ENCODE measurements at places on chromosomes 7 and 10. TPM values are rescaled to one million over a fixed set of nuclear protein-coding genes. Genes with fewer than 3 reads are reported as not detected.

DNA sequence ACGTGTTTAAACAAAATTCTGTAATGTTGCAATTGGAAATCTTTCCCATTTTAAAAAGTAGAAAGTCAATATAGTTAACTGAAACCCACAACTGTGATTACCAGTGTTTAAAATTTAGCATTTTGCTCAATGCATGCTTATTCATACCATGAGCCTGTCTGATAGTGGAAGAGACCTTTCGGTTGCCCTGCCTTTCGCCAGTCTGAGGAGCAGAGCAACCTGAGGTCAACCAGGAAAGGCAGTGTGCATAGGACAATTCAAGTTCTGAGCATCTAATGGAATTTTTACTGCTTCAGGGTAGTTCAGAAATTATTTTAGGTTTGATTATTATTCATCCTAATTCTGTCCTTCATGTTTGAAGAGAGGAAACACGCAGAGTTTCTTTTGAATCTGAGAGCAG, 100.8 kb downstream of the CUBN start:
- no peak overlapping the region for H3K4me3 ChIP-seq
- DNase-seq, result no peak
- H3K36me3 ChIP-seq, result no peaks in the 10 kb centered on the region
- no peaks in the 10 kb centered on the region for H3K27me3 ChIP-seq

DNA sequence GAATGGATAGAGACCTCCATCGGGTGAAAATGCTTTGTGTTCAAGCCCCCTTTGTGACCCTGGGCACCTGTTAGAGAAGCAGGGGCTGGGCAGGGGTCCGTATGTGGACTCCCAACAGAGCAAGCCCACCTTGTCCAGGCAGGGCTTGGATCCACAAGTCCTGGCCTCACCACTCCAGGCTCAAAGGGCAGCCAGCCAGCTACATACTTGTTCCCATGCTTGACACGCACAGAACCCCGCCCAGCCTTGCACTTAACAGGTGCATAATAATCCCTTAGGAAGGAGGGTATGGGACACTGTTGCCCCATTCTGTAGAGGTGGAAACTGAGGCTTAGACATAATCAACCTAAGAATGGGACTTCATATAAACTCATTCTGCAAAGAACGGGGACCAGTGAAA, 160.6 kb downstream of the PRKAG2 start:
- H3K36me3 ChIP-seq, result no peaks in the 10 kb centered on the region
- no peaks in the 10 kb centered on the region for H3K4me1 ChIP-seq
- no peak overlapping the region for H3K27ac ChIP-seq

- no peaks in the 10 kb centered on the region for H3K27me3 ChIP-seq
- no peak overlapping the region for H3K27ac ChIP-seq
- peaks cover 87% of the 10 kb centered on the region for H3K36me3 ChIP-seq
- no peak overlapping the region for H3K4me3 ChIP-seq
- no peaks in the 10 kb centered on the region for H3K4me1 ChIP-seq
- DNase-seq, result no peak
These were observed 16.6 kb downstream of the RPP30 start for GRCh38 chr10:90888387-90888786.

- no peak overlapping the region for H3K4me3 ChIP-seq
- H3K4me1 ChIP-seq, result no peaks in the 10 kb centered on the region
- H3K27ac ChIP-seq, result no peak overlapping the region
- no peak for DNase-seq
- no peaks in the 10 kb centered on the region for H3K27me3 ChIP-seq
These were observed 206.6 kb upstream of the BMPER start for GRCh38 chr7:33698692-33699128.

NAT16 gene
- not detected for polyA plus RNA-seq

DNA sequence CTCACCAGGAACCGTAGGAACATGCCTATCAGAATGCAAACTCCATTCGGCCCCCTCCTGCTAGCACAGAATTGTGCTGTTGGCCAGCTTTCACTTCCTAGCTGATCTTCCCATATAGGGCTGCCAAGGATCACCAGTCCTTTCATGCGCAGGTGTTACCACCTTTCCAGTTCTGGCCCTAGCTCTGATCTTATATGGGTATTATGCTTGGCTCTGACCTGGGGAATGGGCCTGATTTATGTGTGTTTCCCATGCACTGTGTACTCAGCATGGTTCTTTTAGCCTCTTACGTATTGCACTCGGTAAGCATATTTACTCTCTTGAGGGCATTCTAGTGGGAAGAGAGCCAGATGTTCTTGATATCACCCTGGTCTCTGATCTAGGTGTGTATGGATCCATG, 11.1 kb downstream of the SLC35G1 start:
- no peak overlapping the region for H3K27ac ChIP-seq
- no peaks in the 10 kb centered on the region for H3K27me3 ChIP-seq
- no peaks in the 10 kb centered on the region for H3K4me1 ChIP-seq
- peaks cover 17% of the 10 kb centered on the region for H3K36me3 ChIP-seq
- DNase-seq, result no peak

LRRC4 gene
- not detected for polyA plus RNA-seq

ATOH7 gene
- 0.20 TPM for polyA plus RNA-seq

- no peaks in the 10 kb centered on the region for H3K27me3 ChIP-seq
- no peak for DNase-seq
- no peaks in the 10 kb centered on the region for H3K4me1 ChIP-seq
These were observed 599.2 kb downstream of the KCNMA1 start for GRCh38 chr10:77038407-77038806.

GRCh38 chr7:102973096-102973802, 60.4 kb downstream of the LRRC17 start:
- peak; percentile 56 for DNase-seq
- H3K27ac ChIP-seq, result peak overlapping the region; percentile 99
- peak overlapping the region; percentile 82 for H3K4me3 ChIP-seq
- peaks cover 16% of the 10 kb centered on the region for H3K4me1 ChIP-seq
- peaks cover 44% of the 10 kb centered on the region for H3K36me3 ChIP-seq

RINT1 gene
- 44.5 TPM for polyA plus RNA-seq

DNA sequence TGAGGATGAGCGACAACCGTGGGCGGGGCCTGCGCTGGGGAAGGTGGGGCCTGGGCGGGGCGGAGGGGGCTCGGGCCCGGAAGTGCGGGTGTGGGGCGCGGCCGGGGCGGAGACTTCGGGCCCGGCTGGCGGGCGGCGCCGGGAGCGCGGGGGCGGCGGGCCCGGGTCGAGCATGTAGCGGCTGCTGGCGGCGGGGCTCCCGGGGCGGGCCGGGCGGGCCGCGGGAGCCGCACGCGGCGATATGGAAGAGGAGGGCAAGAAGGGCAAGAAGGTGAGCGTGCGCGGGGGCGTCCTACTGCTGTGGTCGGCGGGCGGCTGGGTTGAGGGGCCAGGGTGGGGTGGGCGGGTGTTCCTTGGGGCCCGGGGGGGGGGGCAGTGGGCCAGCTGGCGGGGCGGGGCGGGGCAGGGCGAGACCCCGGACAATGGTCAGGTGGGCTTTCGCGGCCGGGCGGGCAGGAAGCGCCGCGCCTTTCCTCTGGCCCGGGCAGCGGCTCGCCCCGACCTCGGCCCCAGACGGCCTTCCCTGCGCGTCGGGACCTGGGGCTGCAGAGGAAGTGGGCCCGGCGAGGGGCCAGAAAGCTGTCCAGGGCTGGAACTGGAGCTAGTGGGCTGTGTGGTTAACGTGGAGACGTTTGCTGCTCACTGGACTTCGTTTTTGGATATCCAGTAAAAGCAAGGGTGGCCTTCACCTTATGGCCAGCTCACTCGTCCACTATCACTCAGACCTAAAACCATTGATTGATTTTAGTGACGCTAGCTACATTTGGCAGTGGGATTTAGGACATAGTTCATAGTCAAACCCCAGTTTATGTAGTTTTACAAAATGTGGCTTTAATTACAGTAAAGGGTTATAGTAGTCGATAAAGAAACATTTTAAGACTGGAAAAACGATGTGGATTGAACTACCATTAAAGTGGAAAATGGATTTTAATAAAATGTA, at the start of gene CCM2:
Gene CCM2 (plus strand): TSS at position 109 of the 940 bp plus-strand sequence. CDS start 133 bp downstream, at position 242.
- peak within 1 kb of the TSS; percentile 97 for H3K27ac ChIP-seq
- H3K36me3 ChIP-seq, result peaks cover 19% of the 10 kb centered on the region
- peak within 1 kb of the TSS; percentile 69 for H3K4me3 ChIP-seq
- H3K4me1 ChIP-seq, result peaks cover 33% of the 10 kb centered on the region
- H3K27me3 ChIP-seq, result no peaks in the 10 kb centered on the region

- no peaks in the 10 kb centered on the region for H3K4me1 ChIP-seq
- H3K36me3 ChIP-seq, result no peaks in the 10 kb centered on the region
- no peak for DNase-seq
- H3K27ac ChIP-seq, result no peak overlapping the region
- H3K4me3 ChIP-seq, result no peak overlapping the region
These were observed 458.4 kb downstream of the SORCS1 start for GRCh38 chr10:106706127-106706526.

GRCh38 chr10:126880926-126881325, 24.3 kb upstream of the DOCK1 start:
- no peak overlapping the region for H3K27ac ChIP-seq
- DNase-seq, result no peak
- no peaks in the 10 kb centered on the region for H3K4me1 ChIP-seq

AFAP1L2 gene
- not detected for polyA plus RNA-seq

DNA sequence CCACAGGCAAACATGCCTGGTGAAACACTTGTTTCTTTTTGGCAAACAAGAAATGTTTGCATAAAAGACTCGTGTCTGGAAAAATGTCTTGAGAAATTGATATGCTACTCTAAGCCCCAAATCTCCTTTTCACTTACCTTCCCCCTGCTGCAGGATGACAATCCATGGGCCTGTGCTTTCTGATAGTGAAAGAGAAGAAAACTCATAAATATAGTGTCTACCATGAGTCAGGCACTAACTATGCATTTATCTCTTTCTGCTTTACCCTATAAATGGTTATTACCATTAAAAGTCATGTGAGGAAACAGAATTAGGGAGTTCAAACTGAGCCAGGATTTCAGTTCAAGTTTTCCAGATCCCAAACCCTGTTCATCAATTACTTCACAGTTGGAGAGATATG, 6.6 kb upstream of the TARP start:
- H3K27ac ChIP-seq, result no peak overlapping the region
- DNase-seq, result no peak
- no peaks in the 10 kb centered on the region for H3K4me1 ChIP-seq
- no peak overlapping the region for H3K4me3 ChIP-seq
- H3K36me3 ChIP-seq, result no peaks in the 10 kb centered on the region

GRCh38 chr7:24346716-24347115, 62.7 kb downstream of the NPY start:
- no peaks in the 10 kb centered on the region for H3K36me3 ChIP-seq
- no peak overlapping the region for H3K4me3 ChIP-seq
- no peaks in the 10 kb centered on the region for H3K4me1 ChIP-seq
- H3K27me3 ChIP-seq, result no peaks in the 10 kb centered on the region
- H3K27ac ChIP-seq, result no peak overlapping the region

- no peaks in the 10 kb centered on the region for H3K4me1 ChIP-seq
- no peak overlapping the region for H3K27ac ChIP-seq
- no peak for DNase-seq
- H3K27me3 ChIP-seq, result no peaks in the 10 kb centered on the region
These were observed 642.2 kb downstream of the SH2D4B start for GRCh38 chr10:81179805-81180452.

- no peak for DNase-seq
These were observed 43.2 kb downstream of the C7orf33 start for GRCh38 chr7:148633761-148634160.

UNCX gene
- not detected for polyA plus RNA-seq

GRCh38 chr10:5442065-5442989, 30.0 kb downstream of the NET1 start:
- H3K4me3 ChIP-seq, result no peak overlapping the region
- H3K27me3 ChIP-seq, result no peaks in the 10 kb centered on the region
- DNase-seq, result peak; percentile 29
- H3K27ac ChIP-seq, result no peak overlapping the region
- H3K36me3 ChIP-seq, result peaks cover 56% of the 10 kb centered on the region

ANKIB1 gene
- 11.6 TPM for polyA plus RNA-seq

DNA sequence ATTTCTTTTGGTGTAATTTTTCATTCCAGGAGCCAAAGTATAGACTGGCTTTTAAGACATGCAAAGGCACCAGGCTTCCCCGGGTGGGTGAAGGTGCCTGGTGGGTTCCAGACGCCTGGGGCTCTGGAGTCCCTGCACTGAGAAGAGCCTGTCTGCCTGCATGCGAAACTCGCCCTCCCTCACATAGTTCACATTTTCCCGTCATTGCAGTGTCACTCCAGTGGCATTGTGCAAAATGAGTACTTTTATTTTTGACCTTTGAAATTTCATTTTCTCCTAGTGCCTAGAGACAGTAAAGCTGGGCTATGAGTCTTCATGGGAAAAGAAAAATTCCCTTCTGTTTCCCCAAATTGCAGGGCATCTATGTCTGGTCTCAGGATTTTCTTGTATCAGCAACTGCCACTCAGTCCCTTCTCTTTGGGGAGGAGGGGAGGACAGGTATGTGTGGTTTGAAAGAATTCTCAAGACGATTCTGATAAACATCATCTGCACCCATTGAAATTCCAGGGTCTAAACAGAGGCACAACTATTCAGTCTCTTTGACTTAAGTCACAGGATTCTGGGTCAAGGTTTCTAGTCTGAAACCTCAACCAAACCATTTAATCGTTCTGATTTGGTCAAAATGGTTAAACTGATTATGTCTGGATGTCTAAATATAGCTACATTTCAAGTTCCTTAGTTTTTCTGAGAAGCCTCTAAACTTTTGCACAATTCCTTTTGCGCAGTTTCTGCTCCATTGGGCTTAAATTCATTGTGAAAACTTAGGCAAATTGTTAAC, 107.8 kb downstream of the CYP26A1 start:
- no peak overlapping the region for H3K4me3 ChIP-seq
- peaks cover 5% of the 10 kb centered on the region for H3K4me1 ChIP-seq
- no peak for DNase-seq
- no peaks in the 10 kb centered on the region for H3K27me3 ChIP-seq

GRCh38 chr7:70571961-70572360, 560.0 kb upstream of the GALNT17 start:
- H3K4me3 ChIP-seq, result no peak overlapping the region
- H3K4me1 ChIP-seq, result peaks cover 26% of the 10 kb centered on the region
- no peaks in the 10 kb centered on the region for H3K36me3 ChIP-seq
- H3K27me3 ChIP-seq, result no peaks in the 10 kb centered on the region
- H3K27ac ChIP-seq, result no peak overlapping the region

- H3K4me1 ChIP-seq, result no peaks in the 10 kb centered on the region
- DNase-seq, result no peak
- H3K36me3 ChIP-seq, result no peaks in the 10 kb centered on the region
- no peak overlapping the region for H3K4me3 ChIP-seq
- H3K27me3 ChIP-seq, result no peaks in the 10 kb centered on the region
These were observed 2.3 kb downstream of the DOCK1 start for GRCh38 chr10:126907423-126907970.

TFEC gene
- polyA plus RNA-seq, result not detected

DNA sequence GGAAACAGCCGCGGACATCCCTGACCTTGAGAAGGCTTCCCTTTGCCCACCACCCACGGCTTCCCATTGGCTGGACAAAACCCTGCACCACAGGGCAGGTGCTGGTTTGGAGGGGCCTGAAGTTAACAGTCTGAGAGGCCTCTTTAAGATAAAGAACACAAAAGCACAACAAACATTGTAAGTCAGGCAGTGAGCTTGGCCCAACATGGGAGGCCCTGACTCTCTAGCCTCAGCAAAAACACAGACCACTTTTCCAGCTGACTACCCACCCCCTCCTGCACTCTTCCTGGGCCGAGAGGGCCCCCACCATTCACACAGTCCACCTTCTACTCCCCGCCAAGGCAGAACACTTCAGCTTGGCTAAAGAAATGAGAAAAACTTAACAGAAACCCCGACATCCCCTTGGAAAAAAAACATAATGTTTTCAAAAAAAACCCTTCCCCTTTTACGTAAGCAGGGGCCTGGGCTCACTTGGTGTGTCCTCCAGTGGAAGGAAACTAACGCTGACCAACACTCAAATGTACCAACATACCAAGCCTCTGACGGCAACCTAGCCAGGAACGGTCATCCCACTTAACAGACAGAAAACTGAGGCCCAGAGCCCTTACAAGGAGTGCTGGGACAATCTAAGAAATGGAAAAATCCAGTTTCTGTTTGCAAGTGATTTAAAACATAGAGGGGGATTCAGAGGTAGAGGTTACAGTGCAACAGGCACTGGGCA, 80.9 kb downstream of the COBL start:
- no peak overlapping the region for H3K4me3 ChIP-seq
- no peak overlapping the region for H3K27ac ChIP-seq
- H3K36me3 ChIP-seq, result no peaks in the 10 kb centered on the region
